Dermis blood vessel endothelial cell (primary cell): ENCODE measurements at places on chromosomes 1 and 21. TPM values are rescaled to one million over a fixed set of nuclear protein-coding genes. Genes with fewer than 3 reads are reported as not detected.
A peak's percentile ranks its signal among the peaks of the same experiment; 100 is the strongest.

DNA sequence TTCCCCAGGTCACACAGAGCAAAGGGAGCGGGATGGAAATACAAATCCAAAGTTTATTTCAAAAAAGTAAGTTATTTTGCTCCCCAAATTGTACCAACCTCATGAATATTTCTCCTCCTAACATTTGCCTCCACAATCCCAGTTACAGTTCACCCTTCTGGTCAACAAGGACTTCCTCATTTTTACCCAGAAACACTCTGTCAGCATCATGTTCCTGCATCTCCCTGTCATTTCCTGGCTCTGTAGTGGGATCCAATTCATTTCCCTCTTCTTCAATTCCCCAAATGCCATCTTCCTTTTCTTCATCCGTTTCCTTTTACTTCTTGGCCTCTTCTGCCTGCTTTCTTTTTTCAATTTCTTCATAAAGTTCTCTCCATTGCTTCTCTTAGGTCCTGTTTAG is 32.0 kb upstream of the EPS15 start:
- no peak for DNase-seq

DNA sequence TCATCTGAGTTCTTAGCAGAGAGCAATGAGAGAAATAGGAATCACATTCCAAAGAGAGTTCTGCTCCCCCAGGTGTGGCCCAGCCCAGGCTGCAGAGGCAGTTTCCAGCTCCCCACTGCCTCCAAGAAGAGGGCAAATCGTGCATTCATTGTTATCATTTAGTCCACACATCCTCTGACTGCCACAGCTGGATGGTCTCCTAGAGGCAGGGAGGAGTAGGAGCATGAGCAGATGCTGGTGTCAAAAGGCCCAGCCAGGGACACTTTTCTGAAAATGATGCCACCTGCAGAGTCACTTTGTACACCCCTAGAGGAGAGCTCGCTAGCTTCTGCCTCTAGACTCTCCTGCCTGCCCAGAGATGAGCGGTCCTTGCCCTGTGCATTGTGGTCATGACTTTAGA is 33.6 kb upstream of the GNPAT start:
- DNase-seq, result no peak

GRCh38 chr1:243639027-243639658 is 210.9 kb downstream of the AKT3 start:
- no peak for DNase-seq

DNA sequence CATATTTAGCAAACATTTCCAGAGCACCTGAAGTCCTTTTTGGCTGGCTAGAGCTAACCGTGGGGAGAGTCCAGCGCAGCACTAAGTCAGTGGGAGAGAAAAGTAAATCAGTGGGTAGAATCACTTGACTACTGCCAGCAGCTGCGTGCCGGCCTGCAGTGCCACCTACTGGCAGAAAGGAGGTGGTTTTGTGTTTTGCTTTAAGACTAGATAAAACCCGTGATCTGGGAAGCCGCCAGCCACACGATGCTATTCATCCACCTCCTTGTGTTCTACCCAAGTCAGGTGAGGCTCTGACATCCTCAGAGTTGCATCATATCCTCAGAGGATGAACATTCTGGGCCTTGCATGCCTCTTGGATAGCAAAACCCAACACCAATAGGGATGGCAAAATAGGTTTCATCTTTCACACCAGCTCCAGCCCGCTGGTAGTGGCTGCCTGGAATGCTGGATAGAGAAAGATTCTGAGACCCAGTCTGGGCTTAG is 14.1 kb upstream of the HEYL start:
- peak; percentile 84 for DNase-seq

- no peak for DNase-seq
Observed at GRCh38 chr1:184502161-184502560, 115.3 kb downstream of the C1orf21 start.

- no peak for DNase-seq
Observed at GRCh38 chr1:194813096-194813495, 1626.7 kb upstream of the B3GALT2 start.

- DNase-seq, result no peak
Observed at GRCh38 chr21:32377991-32378390, 14.8 kb downstream of the URB1 start.

DNA sequence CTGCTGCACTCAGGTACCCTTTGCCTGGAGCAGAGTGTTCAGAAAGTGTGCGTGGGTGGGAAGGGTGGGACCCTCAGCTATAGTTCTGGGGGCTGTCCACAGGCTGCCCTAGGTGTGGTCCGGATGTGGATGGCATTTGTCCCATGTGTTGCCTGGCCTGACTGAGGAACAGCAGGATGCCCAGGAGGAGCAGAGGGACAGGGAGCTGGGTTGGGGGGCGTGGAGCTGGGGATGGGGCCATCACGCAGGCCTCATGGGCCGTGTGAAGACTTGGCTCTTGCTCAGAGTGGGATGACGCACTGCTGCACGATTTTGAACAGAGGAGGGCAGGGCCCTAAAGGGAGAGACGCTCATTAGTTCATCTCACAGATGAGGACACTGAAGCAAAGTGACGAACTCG is 17.0 kb downstream of the C1orf115 start:
- no peak for DNase-seq

The KRTAP7-1 gene
- total RNA-seq, result not detected in 2 replicates

The TRIM17 gene
- total RNA-seq, result not detected in 2 replicates

The FCRL4 gene
- not detected in 2 replicates for total RNA-seq

The NUP210L gene
- total RNA-seq, result 0.09 and 0.17 TPM in 2 replicates

The CHRNB2 gene
- under 0.01 TPM in 1 of 2 replicates, not detected in the other for total RNA-seq
